Calu3 (cell line): ENCODE measurements at places on chromosomes 2 and 18.

DNA sequence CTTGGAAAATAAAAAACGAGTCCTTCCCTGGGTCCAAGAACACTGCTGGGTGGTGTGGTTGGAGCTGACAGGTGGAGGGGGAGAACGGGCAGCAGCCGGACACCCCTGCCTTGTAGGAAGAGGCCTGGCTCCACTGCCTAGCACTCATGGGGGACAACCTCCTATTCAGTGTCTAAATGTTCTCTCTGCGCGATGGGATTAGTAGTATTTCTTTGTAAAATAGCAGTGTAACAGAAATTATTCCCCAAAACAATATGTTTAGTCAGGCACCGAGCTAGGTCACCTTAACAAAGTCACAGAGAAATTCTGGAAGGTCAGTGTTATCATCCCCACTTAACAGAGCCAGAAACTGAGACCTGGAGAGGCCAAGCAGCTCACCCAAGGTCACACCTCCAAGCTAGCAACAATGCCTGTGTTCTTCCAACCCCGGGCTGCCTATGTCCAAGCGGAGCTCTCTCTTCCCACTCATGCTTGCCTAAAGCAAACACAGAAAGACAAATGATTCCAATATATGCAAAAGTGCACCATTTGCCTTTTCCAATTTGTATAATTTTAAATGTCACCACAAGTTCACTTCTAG is 68.0 kb downstream of the STEAP3 start:
- H3K4me3 ChIP-seq: no peak overlapping the region
- H3K36me3 ChIP-seq: no peaks in the 10 kb centered on the region
- DNase-seq: no peak
- H3K4me1 ChIP-seq: no peaks in the 10 kb centered on the region
- H3K27me3 ChIP-seq: no peaks in the 10 kb centered on the region

DNA sequence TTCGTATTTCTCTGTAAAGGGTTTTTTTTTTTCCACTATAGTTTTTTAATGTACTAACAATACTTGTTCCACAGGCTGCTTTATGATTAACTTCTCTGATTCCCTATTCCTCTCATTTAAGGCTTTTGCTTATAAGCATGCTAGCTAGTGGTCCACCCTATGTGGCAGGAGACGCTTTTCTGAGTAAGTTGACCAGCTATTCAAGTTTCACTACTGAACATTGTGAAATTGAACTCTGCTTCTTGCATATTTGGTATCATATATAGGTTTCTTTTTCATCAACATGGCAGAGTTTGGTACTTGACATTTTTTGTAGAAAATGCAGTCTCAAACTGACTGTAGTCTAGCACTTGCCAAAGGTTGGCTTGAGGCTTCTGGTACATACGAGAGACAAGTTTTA is 74.2 kb downstream of the OTX1 start:
- H3K4me3 ChIP-seq: no peak overlapping the region
- no peaks in the 10 kb centered on the region for H3K27me3 ChIP-seq

DNA sequence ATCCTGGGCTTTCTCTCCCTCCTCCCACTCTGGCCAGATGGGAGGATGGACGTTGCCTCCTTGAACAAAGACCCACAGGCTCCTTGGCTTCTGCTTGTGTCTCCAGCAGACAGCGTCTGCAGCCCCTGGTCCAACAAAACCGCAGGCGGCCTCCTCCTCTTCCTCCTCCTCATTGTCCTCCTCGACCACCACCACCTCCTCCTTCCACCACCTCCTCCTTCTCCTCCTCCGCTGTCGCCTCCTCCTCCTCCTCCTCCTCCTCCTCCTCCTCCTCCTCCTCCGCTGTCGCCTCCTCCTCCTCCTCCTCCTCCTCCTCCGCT is 45.7 kb upstream of the ALPP start:
- no peaks in the 10 kb centered on the region for H3K27me3 ChIP-seq
- H3K27ac ChIP-seq: no peak overlapping the region
- DNase-seq: no peak

DNA sequence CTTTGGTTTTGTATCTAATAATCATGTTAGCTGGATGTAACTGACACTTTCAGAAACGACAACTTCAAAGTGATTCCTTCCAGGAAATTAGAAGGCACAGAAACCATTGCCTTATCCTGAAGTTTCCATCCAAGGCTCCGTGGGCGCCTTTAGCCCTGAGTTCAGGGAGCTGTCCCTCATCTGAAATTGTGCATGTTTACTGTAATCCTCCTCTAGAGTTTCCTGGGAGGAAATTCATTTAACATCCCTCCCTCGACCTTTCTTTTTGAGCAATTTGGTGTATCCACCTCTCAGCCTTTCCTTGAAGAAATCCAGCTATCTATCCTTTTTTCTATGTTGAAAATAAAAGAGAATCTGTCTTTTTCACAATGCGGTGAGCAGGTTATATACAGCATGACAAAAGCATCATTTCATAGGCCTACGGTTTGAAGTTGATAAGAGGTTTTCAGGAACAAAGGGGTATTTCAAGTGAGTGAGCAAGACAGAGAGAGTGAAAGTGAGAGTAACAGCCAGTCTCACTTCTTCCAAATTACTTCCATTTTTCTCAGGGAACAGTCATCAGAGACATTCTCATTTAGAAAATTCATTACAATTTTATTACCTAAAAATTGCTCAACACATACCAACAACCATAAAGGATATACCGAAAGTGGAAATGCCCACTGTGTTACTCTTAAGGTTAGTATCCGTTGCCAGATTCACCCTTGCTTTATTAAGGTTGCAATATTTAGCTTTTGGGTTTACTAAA is 167.3 kb downstream of the MREG start:
- H3K27me3 ChIP-seq: no peaks in the 10 kb centered on the region
- H3K27ac ChIP-seq: no peak overlapping the region
- no peaks in the 10 kb centered on the region for H3K36me3 ChIP-seq
- no peak overlapping the region for H3K4me3 ChIP-seq

- H3K4me3 ChIP-seq: no peak overlapping the region
- DNase-seq: no peak
- H3K4me1 ChIP-seq: no peaks in the 10 kb centered on the region
- no peaks in the 10 kb centered on the region for H3K36me3 ChIP-seq
- H3K27me3 ChIP-seq: no peaks in the 10 kb centered on the region
- H3K27ac ChIP-seq: no peak overlapping the region
These were observed 450.2 kb upstream of the KLHL29 start for GRCh38 chr2:22934747-22935146.

GRCh38 chr18:9750112-9750511 is 42.0 kb downstream of the RAB31 start:
- no peak overlapping the region for H3K27ac ChIP-seq
- DNase-seq: no peak
- H3K27me3 ChIP-seq: no peaks in the 10 kb centered on the region
- no peak overlapping the region for H3K4me3 ChIP-seq
- H3K4me1 ChIP-seq: no peaks in the 10 kb centered on the region

GRCh38 chr18:10141559-10141958 is 227.7 kb downstream of the VAPA start:
- H3K4me1 ChIP-seq: peaks cover 37% of the 10 kb centered on the region
- H3K4me3 ChIP-seq: no peak overlapping the region
- no peaks in the 10 kb centered on the region for H3K27me3 ChIP-seq
- H3K27ac ChIP-seq: no peak overlapping the region

DNA sequence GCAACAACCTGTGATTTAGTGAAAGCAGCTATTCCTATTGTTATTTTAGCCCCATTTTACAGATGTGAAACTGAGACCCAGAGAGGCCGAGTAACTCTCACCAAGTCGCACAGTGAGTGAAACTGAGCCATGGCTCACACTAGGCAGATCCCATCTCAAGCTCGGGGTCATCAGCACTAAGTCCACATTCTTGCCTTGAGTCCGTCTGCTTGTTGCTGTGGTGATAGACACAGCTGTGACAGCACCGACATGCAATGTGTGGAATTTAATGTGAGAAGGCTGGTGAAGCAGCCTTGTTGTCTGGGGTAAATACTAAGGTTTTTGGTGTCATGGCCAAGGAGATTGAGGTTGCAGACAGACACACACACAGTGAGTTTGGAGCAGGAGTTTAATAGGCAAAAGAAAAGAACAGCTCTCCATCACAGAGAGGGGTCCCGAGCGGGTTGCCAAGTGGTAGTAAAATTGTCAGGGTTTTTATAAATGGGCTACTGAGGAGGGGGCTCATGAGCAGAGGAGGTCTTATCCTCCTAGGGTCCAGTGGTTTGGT is 40.2 kb upstream of the GMCL1 start:
- H3K4me3 ChIP-seq: no peak overlapping the region
- H3K4me1 ChIP-seq: peaks cover 66% of the 10 kb centered on the region
- peaks cover 78% of the 10 kb centered on the region for H3K36me3 ChIP-seq
- no peaks in the 10 kb centered on the region for H3K27me3 ChIP-seq

DNA sequence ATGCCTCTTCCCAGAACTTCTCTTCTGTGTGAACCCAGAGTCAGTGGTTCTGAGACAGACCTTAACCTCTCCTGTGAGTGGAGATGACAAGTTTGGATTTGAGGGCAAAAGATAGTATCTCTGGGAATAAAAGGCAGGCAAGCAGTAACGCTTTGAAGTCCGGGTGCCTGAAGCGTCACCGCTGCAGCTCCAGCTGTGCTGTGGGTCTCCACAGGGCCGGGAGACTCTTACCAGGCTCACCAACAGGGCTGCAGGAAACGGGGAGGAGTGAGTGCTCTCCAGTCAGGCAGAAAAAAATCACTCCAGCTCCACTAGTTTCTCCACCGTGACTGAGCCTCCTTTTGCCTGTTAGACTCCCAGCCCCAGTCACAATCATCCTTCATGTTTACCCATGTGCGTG is 79.7 kb upstream of the MAP4K4 start:
- no peak overlapping the region for H3K27ac ChIP-seq
- no peaks in the 10 kb centered on the region for H3K27me3 ChIP-seq
- H3K4me3 ChIP-seq: no peak overlapping the region
- H3K4me1 ChIP-seq: peaks cover 14% of the 10 kb centered on the region

DNA sequence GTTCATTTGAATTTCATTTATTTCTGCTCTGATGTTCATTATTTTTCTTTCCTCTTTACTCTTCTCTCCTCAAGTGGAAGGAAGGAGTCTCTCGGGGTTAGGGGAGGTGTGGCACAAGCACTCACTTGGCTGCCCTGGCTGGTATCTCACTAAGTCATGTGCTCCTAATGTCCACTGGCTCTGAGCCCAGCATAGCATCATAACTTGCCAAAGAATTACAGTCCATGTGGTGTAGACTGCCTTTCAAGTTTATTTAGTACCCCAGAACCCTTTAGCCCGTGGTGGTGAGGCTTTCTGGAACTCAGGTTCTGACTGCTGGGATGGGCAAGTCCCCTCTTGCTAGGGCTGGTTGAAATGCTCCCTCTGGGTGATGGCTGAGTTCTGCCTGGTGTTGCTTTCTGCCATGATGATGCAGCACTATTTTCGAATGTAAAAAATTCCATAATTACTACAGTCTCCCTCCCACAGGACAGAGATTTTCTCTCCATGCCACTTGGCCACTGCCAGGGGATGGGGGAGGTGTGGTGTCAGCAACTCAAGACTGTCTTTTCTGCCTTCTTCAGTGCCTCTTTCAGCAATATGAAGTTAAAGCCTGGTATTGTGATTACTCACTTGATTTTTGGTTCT is 22.2 kb downstream of the SPAG16 start:
- peaks cover 4% of the 10 kb centered on the region for H3K36me3 ChIP-seq
- H3K27me3 ChIP-seq: no peaks in the 10 kb centered on the region
- DNase-seq: peak; percentile 21
- no peak overlapping the region for H3K4me3 ChIP-seq

DNA sequence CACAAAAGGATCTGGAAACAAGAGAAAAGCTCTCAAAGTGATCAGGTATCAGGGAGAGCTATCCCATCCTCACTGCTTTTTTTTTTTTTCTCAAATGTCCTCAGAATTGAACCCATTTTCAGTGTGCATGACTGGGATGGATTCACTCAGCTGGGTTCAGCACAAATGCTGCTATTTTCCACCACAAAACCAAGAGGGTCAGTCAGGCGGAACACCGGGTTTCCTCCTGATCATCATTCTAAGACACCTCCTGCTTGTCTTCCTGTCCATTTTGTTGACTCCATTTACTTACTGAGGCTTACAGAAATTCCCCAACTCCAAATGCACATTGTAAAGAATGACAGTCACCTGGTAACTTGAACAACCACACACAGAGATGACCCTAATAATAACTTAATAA is 39.9 kb downstream of the CYRIA start:
- H3K27me3 ChIP-seq: peaks cover 72% of the 10 kb centered on the region
- DNase-seq: no peak
- H3K4me1 ChIP-seq: peaks cover 11% of the 10 kb centered on the region
- H3K4me3 ChIP-seq: no peak overlapping the region

- H3K36me3 ChIP-seq: peaks cover 25% of the 10 kb centered on the region
- DNase-seq: no peak
- peaks cover 81% of the 10 kb centered on the region for H3K4me1 ChIP-seq
- H3K4me3 ChIP-seq: no peak overlapping the region
- H3K27me3 ChIP-seq: no peaks in the 10 kb centered on the region
These were observed 9.7 kb downstream of the ATP8B1 start for GRCh38 chr18:57793302-57793986.

DNA sequence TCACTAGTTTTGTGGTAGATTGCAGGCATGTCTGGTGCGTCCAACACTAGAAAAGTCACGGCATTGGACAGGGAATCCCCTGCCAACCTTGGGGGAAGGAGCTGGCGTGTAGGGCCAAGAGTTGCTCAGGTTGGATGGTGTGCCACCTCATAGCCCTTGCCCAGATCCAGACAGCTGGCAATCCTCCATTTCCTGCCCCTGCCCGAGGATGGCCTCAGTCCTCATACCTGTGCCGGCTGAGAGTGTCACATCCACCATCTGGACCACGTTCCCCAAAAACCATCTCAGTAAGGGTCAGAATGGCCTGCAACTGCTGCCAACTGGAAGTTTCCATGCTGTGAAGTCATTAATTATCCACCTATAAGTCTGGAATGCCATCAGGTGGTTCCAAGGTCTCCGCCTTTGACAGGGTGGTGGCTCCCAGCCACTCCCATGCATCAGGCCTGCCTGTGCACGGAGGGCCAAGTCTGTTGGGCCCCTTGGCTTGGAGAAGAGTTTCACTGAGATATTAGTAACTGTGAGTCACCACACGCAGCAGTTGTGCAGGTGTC is 55.0 kb downstream of the IMPA2 start:
- H3K4me3 ChIP-seq: no peak overlapping the region
- H3K27ac ChIP-seq: no peak overlapping the region
- H3K27me3 ChIP-seq: peaks cover 3% of the 10 kb centered on the region

DNA sequence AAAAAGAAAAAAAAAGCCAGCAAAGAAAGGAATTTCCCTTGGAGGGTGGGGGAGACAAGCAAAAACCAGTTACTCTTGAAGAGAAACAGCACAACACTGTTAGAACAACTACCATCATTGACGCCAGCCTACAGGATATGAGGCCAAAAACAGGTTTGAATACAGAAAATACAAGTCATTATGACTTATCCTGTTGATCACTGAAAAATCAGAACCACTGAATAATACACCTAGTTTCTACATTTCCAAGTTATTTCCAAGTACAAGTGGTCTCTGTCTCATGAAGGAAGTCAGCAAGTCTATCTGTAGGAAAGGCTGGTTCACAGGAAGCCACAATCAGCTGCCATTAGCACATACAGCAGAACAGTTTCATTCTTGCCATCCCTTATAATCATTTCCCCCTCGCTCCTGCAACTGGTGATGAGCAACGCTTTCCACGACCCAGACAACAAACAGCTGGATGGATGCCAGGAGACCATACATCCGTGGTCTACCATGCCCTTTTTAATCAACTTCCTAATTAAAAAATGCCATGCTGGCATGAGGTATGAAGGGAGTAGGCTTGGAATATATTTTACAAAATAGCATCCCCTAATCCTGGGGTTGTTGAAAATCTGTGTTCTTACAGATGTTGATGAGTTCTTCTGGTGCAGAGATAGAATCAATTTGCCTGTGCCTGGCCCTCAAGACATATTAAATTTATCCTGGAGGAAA is 10.4 kb downstream of the MYT1L start:
- no peak overlapping the region for H3K4me3 ChIP-seq
- no peaks in the 10 kb centered on the region for H3K4me1 ChIP-seq
- DNase-seq: no peak
- no peaks in the 10 kb centered on the region for H3K36me3 ChIP-seq
- H3K27me3 ChIP-seq: no peaks in the 10 kb centered on the region
